ENCODE measurements at places on chromosomes 1 and 21.

- no peak for DNase-seq
Observed at GRCh38 chr1:203128431-203128715, 847 bp downstream of the ADORA1 start.

DNA sequence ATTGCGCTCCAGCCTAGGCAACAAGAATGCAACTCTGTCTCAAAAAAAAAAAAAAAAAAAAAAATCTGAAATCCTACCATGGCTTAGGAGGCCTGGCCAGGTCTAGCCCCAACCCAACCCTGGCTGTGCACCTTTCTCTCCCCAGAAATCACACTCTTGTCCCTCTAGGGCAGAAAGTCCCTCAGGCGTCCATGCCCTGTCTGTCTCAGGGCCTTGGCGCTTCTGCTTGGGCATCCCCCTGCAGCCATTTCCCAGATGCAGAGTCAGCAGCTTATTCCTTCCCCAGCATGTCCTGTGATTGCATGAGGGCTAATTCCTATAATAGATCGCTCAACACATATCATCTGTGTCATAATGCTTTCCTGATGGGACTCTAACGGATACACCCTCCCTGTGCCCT, 57.3 kb upstream of the PCP4 start:
- no peak for DNase-seq

DNA sequence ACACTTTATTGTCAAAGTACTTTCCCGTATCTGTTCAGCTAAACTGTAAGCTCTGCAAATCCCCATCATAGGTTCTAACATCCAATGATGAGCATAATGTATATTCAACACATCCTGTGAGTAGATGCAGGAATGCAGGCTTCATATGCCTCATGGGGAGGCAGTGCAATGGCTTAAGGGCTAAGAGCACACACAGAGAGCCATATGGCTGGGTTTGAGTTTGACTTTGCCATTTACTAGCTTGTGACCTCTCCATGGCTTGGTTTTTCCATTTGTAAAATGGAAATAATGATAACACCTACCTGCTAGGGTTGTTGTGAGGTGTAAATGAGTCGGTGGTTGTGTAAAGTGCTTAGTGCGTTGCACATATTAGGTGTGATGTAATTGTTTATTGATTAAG, 13.4 kb downstream of the RCSD1 start:
- no peak for DNase-seq

- no peak for DNase-seq
Observed at GRCh38 chr1:162003830-162004215, 19.8 kb downstream of the OLFML2B start.

- no peak for DNase-seq
Observed at GRCh38 chr1:41414716-41415306, 53.6 kb downstream of the FOXO6 start.
